ENCODE measurements at places on chromosomes 16 and 17.

DNA sequence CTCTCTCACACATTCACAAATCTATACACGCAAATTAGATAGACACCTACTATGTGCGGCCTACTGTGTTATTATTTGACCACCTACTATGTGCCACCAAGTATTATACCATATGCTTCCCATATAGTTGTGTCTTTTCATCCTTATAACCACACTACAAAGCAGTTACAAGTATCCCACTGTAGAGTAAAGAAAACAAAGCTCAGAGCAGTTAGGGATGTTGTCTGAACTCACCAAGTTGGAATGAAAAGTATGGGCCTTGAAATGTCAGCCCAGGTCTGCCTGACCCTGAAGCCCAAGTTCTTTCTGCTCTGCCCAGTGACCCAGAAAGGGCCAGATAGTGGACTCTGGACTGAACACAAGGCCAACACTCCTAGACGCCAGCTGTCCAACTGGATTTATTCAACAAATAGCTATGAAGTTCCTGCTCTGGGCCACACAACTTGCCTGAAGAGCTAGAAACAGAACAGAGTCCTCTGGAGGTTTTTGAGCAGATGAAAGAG is 8.5 kb downstream of the KRT37 start:
- peak; percentile 65 for DNase-seq

DNA sequence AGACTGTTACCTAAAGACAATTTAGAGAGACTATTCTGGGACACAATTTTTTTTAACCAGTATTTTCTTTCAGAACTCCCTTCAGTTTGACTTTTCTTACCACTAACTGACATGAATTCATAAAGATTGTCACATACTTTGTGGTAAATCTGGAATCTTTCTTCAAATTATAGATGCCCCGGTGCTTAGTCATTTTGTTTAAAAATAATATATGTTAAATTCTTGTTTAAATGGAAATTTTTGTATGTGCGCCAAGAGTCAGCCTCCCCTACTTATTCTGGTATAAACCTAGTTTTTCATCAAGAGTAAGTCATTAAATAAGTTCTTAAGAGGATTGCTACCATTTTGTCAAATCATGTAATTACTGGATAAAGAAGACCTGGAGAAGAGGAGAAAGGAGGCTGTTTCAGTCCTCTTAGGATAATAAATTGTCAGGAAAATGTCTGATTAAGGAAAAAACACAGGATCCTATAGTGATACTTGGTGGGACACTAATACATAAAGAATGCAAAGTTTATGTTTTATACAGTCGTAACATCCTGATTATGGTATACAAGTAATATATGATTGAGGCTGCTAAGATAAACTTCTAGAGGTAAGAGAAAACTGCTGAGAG is 424.4 kb downstream of the PMP22 start:
- peak; percentile 55 for DNase-seq

DNA sequence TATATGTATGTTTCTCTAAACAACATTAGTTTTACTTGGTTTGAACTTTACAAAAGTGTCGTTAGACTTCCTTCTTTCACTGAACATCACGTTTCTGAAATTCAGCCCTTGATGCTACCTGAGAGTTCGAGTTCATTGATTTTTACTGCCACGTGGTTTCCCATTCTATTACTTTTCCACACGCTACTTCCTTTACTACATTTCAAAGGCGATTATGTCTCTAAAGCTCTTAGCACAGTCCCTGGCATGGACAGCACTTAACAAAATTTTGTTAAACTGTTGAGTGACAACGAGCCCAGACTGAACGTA is 15.9 kb upstream of the ARHGAP17 start:
- DNase-seq: no peak

DNA sequence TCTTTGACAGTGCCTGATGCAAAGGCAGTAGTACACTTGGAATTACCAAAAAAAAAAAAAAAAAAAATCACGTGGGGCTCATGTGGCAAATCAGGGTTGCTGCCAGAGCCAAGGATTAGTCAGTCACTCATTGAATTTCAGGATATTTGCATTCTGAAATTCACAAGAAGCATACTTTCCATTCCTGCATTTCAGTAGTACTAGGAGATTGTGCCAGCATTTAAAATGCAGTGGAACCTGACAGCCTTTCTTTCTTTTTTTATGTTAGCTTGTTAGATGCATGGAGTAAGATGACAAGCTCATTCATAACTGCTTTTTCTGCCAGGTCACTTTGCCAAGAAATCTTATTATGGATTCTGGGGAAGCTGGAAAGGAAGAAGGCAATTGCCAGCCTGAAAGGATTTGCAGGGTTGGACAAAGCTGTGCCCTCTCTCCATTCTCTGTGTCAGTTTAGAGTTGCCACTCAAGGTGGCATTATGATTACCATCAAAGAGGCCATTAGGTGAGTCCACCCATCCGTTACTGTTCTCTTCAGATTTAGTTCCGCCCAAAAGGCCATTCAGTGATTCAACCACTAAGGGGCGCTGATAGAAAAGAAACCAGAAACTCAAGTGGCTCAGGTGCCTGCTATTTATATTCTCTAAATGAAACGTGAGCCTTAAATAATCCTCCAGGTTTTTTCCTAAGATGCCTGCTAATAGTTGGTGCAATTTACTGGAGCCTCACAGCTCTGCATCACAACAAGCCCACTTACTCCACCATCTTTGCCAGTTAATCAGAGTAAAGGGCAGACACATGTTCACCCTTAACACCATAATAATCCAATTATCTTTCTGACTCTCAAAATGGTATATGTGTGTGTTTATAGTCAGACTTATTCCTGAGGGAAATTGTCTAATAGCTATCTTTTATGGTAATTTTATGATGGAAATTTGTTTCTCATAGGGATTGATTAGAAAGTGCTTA is 59.0 kb downstream of the TANGO6 start:
- DNase-seq: peak; percentile 57

GRCh38 chr17:81535480-81536298 is 7.5 kb downstream of the FSCN2 start:
- DNase-seq: no peak

GRCh38 chr16:5523829-5524228 is 426.2 kb upstream of the EEF2KMT start:
- no peak for DNase-seq

DNA sequence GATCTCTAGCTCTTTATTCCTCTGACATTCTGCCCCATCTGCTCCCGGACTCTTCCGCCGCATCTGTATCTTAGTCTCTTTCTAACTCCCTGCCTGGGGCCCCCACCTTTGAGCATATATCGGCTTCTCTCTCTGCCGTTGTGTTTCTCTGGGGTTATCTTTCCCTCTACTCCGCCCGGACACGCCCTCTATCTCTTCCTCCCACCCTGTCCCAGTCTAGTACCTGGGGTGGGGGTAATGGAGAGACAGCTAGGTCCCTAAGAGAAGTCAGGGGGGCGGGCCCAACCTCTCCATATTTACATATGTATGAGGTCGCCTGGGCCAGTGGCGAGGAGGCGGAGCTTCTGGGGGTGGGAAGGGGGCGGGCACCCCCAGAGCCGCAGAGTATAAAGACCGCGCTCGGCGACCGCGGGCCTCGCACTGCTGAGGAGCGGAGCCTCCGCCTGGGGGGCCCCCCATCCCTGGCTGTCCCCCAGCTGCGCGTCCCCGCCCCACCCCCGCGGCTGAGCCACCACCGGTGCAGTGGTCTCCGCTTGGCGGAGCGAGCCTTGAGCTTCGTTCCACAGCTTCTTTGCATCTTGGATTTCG is at the start of gene ATP1B2:
ATP1B2 (plus strand) TSS at position 418 of the 588 bp plus-strand sequence. CDS start 593 bp downstream, outside the sequence.
- peak; percentile 46 for DNase-seq

Data from hepatic stellate cell (primary cell).